Activated naive CD8-positive, alpha-beta T cell treated with anti-CD3 and anti-CD28 coated beads, Interleukin-2, amount 10 ng/mL, durations not matched to agents 7 days and 5 days (primary cell): ENCODE measurements at places on chromosomes 11 and 22.

DNA sequence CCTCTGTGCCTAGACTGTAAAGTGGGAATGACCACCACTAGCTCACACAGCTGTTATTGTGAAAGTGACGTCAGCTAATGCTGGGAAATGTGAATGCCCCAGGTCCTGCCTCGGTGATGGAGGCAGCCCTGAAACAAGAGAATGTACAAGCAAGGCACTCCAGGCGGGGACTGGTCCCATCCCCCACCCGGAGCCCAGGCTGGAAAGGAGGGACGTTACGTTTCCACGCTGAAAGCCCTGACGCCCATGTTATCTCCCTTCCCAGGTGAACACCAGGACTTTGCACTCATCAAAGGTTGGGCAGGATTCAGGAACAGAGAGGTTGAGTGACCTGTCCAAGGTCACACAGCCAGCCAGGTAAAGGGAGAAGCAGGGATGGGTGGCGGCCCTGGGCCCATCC is 784 bp downstream of the SULT4A1 start:
- no peaks in the 10 kb centered on the region for H3K36me3 ChIP-seq
- peaks cover 50% of the 10 kb centered on the region for H3K27me3 ChIP-seq
- no peak overlapping the region for H3K4me3 ChIP-seq
- no peak overlapping the region for H3K27ac ChIP-seq

DNA sequence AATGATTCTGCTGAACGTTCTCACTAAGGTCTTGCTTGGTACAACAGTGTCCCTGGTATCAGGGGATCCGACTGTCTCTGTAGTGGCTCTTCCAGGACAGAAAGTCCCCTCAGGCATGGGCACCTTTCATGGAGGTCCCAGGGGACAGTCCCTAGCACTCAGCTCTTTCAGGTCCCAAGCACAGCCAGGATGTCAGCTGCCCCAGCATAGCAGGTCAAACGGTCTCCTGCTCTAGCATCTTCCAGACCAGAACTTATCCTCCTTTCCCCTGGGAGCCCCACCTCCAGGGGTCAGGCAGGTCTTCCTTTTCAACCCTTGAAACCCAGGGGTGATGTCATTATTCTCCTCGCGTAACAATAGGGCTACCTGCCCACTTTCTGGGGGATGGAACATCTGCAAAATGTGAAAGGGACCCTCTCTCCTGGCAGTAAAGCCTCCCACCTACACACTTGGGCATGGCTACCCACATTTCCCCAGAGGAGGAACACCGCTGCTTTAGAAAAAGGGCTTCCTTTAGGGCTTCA is 24.7 kb upstream of the CRYBB3 start:
- H3K4me1 ChIP-seq = no peaks in the 10 kb centered on the region
- no peak overlapping the region for H3K27ac ChIP-seq
- peaks cover 14% of the 10 kb centered on the region for H3K36me3 ChIP-seq
- no peak overlapping the region for H3K4me3 ChIP-seq
- DNase-seq = no peak
- no peaks in the 10 kb centered on the region for H3K27me3 ChIP-seq

DNA sequence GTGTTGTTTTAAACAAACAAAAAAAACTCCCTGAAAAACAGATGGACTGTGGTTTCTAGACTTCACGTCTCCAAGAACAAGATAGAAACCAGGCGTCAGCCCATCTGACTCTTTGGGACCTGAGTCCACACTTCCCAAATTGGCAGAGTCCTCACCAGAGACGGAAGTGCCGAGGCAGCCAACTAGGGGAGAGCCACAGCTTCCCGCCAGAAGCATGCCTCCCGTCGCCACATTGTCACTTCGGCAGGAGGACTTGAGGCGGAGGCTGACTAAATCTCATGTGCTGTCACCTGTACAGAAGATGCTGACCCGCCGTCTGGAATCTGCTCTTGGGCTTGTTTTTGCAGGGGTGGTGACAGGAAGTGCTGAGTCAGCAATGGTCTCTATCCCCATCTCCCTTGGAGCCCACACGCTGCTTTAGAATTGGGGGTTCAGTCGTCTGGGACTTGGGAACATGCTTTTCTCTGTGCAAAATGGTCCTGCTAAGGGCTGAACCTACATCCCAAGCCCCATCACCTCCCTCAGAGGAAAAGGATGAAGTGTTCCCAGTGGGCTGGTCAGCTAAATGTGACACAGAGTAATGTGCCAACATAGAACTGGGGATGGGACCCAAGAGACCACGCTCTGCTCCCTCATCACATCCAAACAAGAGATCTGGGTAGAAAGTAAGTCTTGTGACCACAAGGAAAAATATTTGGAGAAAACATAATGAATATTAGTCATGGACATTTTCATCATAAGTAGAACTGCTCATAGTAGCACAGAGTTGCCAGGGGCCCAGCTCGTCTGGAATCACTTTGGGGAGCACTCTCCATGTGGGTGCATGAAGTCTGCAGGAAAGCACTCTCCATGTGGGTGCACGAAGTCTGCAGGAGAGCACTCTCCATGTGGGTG is 152.9 kb downstream of the SNX19 start:
- no peak for DNase-seq
- no peak overlapping the region for H3K27ac ChIP-seq
- H3K4me3 ChIP-seq = no peak overlapping the region
- H3K27me3 ChIP-seq = peaks cover 10% of the 10 kb centered on the region
- no peaks in the 10 kb centered on the region for H3K36me3 ChIP-seq
- H3K4me1 ChIP-seq = peaks cover 7% of the 10 kb centered on the region

DNA sequence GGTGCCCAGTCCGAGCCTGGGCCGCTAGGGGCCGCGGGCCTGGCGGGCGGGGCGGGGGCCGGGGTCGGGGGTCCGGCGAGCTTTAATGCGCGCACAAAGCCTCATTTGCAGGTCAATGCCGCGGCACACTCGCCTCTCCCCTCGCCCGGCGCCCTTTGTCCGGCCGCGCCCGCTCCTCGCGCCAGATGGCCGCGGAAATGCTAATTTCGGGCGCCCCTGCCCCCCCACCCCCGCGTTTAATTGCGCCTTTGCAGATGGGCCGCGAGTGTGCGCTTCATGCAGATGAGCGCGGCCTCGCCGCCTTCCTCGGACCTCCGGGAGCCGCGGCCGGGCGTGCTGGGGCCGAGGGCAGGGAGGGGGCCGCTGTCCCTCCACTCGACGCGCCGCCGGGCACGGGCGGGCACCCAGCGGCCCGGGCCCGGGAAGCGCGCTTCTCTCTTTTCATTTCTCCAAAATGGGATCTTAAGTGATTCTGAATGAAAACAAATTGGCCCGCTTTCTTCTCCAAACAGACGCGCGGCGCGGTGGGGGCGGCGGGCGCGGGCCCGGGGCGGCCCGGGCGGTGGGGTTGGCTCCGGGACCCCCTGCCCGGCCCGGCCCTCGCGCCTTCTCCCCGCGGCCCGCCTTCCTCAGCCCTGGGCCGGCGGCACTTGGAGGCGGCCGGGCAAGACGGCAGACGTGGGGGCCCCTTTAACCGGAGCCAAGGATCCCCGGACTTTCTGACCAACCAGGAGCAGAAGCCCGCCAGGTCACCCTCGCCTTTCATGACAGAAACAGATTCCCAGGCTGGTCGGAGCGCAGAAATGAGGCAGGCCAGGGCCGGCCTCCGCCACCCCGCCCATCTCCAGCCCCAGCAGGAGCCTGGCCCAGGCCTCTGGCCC is 22.9 kb downstream of the CDKN1C start:
- DNase-seq = no peak
- H3K36me3 ChIP-seq = no peaks in the 10 kb centered on the region
- H3K4me3 ChIP-seq = no peak overlapping the region
- H3K27ac ChIP-seq = no peak overlapping the region
- peaks cover 3% of the 10 kb centered on the region for H3K4me1 ChIP-seq
- H3K27me3 ChIP-seq = peaks cover 42% of the 10 kb centered on the region

DNA sequence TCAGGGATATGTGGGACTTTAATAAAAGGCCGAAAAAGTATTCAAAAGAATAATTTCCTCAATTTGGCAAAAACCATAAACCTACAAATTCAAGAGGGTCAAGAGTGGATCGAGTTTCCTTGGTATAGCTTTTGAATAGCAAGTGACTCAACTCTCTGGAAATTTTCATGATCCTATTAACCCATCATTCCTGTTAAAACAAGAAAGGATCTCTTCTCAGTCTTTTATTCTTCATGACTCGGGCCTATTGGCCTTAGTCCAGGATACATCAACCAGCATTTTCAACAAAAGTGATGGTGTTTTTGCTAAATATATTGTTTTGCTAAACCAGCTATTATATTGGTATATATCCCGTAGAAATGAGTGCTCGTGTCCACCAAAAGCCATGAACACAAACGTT is 110.3 kb downstream of the ATXN10 start:
- H3K27me3 ChIP-seq = no peaks in the 10 kb centered on the region
- H3K27ac ChIP-seq = no peak overlapping the region
- no peaks in the 10 kb centered on the region for H3K4me1 ChIP-seq

DNA sequence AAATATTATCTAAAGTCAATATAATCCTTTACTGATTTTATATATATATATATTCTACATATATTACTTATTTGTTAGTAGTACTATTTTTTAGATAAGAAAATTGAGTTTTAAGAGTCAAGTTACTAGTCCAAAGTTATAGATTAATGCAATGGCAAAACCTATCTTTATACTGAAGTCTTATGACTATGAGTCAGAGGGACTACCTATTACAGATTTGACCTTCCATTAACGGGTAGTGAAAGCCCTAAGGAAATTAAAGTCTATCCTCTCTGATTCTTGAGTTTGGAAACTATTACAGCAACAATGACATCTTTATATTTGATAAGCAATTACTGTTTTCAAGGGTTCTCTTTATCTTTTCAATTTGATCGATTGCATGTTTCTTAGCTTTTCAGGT is 315.8 kb downstream of the CASP12 start:
- H3K36me3 ChIP-seq = no peaks in the 10 kb centered on the region
- no peak for DNase-seq
- peaks cover 5% of the 10 kb centered on the region for H3K27me3 ChIP-seq
- H3K4me1 ChIP-seq = no peaks in the 10 kb centered on the region

DNA sequence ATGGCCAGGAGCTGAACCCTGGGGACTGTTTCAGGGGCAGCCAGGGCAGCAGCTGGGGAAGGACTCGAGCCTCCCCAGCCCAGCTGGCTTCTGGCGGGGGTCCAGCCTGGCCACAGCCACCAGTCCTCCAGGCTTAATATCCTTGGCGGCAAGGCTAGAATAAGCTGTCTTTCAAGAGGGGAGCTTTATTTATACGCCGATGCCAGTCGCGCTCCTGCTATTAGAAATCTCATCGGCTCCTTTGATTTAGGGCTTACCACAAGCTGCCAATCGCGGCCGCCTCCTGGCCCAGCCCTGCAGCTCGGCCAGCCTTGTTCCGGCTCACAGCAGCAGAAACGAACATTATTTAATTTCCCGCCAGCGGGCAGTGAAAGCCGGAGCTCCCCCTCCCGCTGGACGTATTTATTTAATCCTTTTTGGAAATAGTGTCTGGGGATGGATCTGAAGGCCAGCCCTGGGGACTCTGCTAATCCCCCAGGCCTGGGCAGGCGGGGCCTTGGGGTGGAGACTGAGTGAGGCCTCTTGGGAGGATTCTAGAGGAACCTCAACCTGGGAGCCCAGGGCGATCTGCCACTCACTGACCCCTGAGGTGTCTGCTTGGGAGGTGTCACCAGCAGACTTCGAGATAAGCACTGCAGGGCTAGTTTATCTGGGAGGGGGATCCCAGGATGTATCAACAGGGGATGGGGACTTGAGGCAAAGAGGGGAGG is 363.1 kb downstream of the MN1 start:
- no peaks in the 10 kb centered on the region for H3K36me3 ChIP-seq
- H3K4me3 ChIP-seq = no peak overlapping the region
- no peaks in the 10 kb centered on the region for H3K27me3 ChIP-seq
- DNase-seq = no peak
- H3K27ac ChIP-seq = no peak overlapping the region
